Urinary bladder (tissue), 4 donors: ENCODE measurements at places on chromosomes 6 and 20. TPM values are rescaled to one million over a fixed set of nuclear protein-coding genes. Genes with fewer than 3 reads are reported as not detected.

The COL12A1 gene
- total RNA-seq: 470 TPM

GRCh38 chr20:49501917-49502316 lies 19.4 kb upstream of the KCNB1 start:
- DNase-seq: no peak

The SYNGAP1 gene
- 9.8 TPM for total RNA-seq

The GABBR1 gene
- 39.1 TPM for total RNA-seq

DNA sequence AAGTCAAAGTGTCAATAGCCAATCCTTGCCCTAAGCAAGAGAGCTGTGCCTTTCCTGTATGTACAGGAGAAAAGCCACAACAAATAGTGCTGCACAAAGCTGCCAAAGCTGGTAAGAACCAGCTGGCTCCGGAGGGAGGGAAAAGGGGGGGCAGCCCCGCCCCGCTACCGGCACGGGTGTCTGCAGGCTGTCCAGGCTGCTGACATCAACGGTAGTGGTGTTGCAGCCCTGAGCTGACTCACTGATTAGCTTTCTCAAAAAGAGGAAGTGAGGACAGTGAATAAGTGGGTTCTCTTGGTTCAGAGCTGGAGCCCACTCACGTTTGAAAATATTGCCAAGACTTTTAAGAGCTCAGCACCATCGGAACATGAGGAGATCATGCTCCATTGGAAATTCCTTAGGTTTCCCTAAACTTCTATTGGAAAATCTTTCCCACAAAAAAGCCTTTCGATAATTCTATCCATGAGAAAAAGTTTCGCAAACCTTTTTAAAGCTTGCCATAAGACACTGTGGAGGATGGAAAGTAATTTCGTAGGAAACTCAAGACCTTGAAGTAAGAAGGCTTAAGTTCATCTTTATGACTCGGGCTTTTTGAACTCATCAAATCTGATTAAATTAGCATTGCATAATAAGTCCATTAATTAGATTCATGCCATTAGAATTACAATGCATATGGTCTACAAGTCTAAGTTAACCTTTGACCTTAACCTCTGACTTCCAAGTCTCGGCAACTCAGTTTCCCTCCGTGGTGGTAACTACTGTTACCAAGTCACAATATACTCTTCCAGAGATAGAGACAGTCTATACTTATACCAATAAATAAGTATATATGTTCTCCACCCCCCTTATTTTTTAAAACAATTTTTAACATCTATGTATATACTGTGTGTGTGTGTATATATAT lies 67.0 kb downstream of the TNFRSF21 start:
- peak; percentile 41 for DNase-seq

GRCh38 chr20:7085467-7085866 lies 318.0 kb downstream of the BMP2 start:
- DNase-seq: peak; percentile 31

DNA sequence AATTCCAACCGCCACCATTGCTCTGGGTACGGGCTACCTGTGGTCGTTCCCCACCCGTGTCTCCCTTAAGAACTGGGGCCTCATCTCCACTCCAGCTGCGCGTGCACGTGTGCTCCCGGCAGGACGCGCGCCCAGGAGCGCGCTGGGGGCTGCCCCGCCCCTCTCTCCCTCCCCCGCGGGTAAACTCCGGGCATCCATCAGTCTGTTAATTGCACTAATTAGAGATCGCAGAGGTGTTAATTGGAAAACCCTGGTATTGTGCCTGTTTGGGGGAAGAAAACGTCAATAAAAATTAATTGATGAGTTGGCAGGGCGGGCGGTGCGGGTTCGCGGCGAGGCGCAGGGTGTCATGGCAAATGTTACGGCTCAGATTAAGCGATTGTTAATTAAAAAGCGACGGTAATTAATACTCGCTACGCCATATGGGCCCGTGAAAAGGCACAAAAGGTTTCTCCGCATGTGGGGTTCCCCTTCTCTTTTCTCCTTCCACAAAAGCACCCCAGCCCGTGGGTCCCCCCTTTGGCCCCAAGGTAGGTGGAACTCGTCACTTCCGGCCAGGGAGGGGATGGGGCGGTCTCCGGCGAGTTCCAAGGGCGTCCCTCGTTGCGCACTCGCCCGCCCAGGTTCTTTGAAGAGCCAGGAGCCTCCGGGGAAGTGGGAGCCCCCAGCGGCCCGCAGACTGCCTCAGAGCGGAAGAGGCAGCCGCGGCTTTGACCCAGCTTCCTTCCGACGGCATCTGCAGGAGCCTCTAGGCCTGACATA lies 14.4 kb downstream of the FOXP4 start:
- DNase-seq: no peak

DNA sequence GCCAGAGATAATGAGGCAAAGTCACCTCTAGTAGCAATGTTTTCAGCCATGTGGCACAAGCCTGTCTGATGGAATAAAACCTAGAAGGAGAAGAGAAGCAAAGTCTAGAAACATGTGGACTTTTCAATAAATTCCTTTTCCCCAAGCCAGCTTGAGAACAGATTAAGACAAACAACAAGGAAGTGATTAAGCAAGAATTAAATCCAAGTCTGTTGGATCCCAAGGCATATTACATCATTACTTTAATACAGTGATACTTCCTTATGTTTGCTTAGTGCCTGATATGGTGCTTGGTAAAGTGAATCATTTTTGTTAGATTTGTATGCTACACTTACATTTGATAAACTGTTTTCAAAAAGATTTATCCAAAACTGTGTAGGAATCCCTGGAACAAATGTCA lies 260.3 kb upstream of the FAM83B start:
- DNase-seq: no peak

The MMP24 gene
- 1.5 TPM for total RNA-seq

The GJA1 gene
- 160 TPM for total RNA-seq

The NRSN1 gene
- total RNA-seq: 0.90 TPM

DNA sequence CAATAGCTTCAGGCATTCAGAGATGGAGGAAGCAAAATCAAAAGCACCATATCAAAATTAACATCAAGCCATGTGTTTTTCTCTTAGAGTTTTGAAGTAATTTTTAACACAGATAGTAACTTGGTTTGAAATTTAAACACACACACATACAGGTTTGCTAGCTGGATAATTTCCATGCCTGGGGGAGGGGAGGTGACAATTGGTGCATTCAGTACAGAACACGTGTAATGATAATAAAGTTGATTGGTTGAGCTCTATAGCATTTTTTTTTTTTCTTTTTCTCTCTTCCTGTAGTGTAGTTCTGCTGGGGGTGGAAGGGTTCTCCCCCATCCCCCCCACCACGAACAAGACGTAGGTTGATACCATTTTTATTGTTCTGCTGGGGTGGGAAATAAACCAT lies 564.8 kb downstream of the LMBRD1 start:
- no peak for DNase-seq

DNA sequence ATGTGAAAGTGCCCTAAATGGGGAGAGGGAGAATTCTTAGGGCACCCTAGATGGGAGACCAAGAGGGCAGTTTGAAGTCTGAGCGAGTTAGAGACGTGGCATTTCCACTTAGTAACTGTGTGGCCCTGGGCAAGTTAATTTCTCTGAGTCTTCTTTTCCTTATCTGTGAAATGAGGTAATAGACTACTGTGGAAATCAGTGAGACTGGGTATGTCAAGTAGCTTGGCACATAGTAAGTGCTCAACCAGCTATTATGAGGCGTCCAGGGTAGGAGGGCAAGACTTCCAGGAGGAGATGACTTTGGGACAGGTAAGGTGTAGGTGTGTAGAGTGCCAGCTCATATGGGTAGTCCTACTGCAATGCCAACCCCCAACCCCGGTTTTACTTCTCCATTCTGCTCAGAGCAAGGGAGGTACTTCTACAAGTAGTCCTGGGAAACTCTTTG lies 770 bp downstream of the KIF3B start:
- DNase-seq: no peak

GRCh38 chr6:11889572-11889971 lies 111.0 kb upstream of the ADTRP start:
- no peak for DNase-seq

The SAMD10 gene
- total RNA-seq: 1.8 TPM

The WFDC5 gene
- total RNA-seq: 0.26 TPM

GRCh38 chr6:14612016-14612980 lies 494.7 kb downstream of the CD83 start:
- DNase-seq: no peak

GRCh38 chr6:43917878-43918382 lies 147.9 kb downstream of the VEGFA start:
- DNase-seq: no peak

DNA sequence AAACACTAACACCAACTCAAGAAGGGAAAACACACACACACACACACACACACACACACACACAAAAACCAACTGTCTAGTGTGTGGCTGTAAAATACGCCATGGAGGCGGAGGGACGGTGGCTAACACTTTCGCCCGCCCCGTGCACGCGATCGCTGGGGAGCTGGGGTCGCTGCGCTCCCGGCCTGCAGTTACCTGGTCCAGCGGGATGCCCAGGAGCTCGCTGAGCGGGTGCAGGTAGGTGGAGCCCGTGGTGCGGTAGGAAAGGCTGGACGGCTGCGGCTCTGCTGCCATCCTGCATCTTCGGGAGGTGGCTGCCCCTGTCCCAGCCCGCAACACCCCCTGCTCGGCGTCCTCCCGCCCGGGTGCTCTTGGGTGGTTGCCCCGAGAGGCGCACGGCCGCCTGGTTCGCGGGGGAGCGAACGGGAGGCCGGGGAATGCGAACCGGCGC lies 303 bp downstream of the MBOAT1 start:
- no peak for DNase-seq

- DNase-seq: no peak
Measured at GRCh38 chr6:45148711-45149341, 179.3 kb upstream of the RUNX2 start.

DNA sequence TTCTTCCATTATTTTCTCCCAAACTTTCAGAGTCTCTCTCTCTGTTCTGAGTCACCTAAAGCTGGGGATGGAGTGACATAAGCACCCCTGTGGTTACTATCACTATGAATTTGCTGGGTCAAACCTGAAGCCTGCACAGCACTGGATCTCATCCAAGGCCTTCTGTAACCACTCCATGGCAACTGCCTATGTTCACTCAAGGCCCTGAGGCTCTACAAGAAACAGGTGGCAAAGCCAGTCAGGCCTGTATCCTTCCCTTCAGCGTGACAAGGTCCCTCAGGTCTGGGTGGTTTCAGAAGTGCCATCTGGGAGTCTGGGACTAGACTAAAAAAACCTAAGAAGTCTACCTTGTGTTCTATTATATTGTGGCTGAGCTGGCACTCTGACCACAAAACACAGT lies 1278.8 kb upstream of the EYS start:
- no peak for DNase-seq

- peak; percentile 21 for DNase-seq
Measured at GRCh38 chr6:69584913-69585729, 211.7 kb downstream of the LMBRD1 start.

The HLA-DOA gene
- 2.7 TPM for total RNA-seq

The SLC13A3 gene
- total RNA-seq: 5.4 TPM

The ZBTB12 gene
- total RNA-seq: 4.8 TPM

The DAAM2 gene
- total RNA-seq: 21.1 TPM

DNA sequence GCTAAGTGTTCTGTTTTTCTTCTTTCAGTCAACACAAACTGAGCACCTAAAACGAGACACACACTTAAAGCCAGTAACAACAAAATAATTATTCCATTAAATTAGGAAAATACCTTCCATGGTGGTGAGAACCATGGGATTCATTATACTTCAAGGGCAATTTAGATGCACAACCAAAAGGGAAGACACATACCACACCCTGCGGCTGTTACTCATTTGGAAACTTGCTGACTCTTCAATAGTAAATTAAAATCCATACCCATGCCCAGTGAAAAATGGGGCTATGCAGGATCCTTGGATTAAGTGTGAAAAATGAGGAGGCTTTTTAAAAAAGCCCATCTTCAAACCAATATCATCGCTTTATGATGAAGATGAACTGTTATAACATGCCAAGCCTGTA lies 142.7 kb downstream of the GJA10 start:
- no peak for DNase-seq

GRCh38 chr20:23141450-23142161 lies 55.5 kb upstream of the CD93 start:
- no peak for DNase-seq

The GNAS gene
- 483 TPM for total RNA-seq

GRCh38 chr6:69771158-69771906 lies 25.5 kb downstream of the LMBRD1 start:
- no peak for DNase-seq

The TMEM74B gene
- 0.53 TPM for total RNA-seq

- no peak for DNase-seq
Measured at GRCh38 chr6:65776332-65776731, 69.3 kb upstream of the EYS start.

The RIPOR3 gene
- total RNA-seq: 8.2 TPM

DNA sequence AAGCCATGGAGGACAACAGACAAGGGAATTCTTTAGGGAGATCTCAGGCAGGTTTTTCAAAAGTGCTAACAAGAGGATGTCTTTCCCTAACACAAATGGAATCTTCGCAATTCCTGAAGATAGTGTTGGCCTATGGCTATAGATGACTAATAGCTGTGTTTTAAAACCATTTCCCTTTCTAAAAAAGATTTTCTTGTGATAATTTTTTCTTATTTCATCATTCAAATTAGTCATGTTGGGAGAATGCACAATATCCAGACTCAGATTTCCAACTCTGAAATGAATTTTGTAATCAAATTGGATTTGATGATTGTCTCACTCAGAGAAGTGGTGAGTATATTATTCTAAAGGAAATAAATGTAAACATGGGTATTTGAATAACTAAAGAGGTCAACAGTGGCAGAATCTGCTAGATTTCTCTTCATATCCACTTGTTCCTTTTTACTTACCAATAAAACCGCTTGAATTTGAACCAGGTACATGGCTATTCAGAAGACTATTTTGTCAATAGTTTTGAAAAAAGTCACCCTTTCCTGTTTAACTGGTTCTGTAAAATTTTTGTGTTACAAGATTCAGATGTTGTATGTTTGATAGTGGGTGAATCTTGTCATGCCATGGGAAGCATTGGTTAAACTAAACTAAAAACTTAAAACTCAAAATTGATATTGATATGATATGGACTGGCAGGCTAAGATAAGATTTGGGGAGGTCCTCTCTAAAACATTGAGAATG lies 1223.7 kb upstream of the EYS start:
- DNase-seq: no peak

- DNase-seq: no peak
Measured at GRCh38 chr6:73231986-73232391, 6.7 kb upstream of the KHDC1L start.

GRCh38 chr6:40948570-40948969 lies 90.5 kb downstream of the UNC5CL start:
- no peak for DNase-seq

The PCSK2 gene
- total RNA-seq: 1.5 TPM

- no peak for DNase-seq
Measured at GRCh38 chr6:109406196-109406595, 23.9 kb upstream of the CD164 start.

The MTFR2 gene
- 1.6 TPM for total RNA-seq

The ADGB gene
- 0.05 TPM for total RNA-seq

DNA sequence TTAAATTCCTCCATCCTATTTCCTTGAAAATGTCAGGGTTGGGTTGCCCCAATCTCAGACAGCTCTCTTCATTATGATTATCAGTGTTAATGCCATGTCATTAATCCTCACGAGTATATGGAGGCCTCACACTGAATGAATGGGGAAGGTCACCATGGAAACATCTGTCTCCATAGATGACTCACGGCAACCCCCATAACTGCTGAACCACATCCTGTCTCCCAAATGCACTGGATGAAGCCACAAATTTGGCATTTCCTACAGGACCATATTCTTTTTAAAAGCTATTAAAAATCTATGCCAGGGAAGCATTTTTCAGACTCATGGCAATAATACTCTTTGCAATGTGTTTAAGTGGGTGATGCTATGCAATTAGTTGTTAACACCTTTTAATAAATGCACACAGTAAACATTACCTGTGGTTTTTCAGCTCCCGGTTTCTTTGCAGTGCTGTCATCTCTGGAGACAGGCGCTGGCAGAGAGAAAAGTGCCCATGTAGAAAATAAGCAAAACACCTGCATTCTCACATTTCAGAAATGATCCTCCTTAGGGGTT lies 80.1 kb upstream of the PTPRK start:
- DNase-seq: no peak
